ENCODE measurements at places on chromosomes 5 and 9.

GRCh38 chr9:7533376-7534090, 266.0 kb downstream of the DMAC1 start:
- DNase-seq, result no peak

DNA sequence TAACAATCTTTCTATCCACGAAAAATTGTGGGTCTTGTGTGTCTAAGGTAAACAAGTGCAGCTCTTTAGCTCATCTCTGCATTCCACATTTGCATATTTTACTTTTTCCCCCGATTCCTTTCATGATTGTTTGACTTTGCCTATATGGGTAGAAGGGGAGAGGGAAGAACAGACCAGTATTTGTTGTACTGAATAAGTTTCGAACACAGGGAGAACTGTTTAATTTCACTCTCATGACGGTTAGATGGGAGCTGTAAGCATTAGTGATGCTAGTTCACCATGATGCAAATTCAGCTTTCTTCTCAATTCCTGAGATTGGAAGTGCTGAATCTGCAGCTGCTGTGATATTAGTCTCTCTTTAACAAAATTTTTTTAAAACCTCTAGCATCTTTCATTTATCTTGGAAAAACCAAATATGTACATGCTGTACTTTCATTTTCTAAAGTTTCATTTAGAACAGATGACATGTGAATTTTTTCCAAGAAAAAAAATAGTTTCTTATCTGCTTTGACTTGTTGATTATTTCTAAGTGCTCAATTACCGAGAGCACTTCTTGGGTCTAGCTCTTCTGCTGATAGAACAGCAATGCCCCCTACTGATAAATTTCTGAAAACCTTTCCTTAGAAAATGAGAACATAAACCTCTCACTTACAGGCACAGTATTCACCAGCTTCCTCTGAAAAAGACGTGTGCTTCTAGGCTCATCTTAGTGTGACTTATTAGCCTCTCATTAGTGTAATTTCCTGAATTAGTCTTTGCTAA, 149.5 kb downstream of the BAAT start:
- no peak for DNase-seq

- no peak for DNase-seq
Measured at GRCh38 chr5:142798099-142798770, 28.1 kb downstream of the ARHGAP26 start.

DNA sequence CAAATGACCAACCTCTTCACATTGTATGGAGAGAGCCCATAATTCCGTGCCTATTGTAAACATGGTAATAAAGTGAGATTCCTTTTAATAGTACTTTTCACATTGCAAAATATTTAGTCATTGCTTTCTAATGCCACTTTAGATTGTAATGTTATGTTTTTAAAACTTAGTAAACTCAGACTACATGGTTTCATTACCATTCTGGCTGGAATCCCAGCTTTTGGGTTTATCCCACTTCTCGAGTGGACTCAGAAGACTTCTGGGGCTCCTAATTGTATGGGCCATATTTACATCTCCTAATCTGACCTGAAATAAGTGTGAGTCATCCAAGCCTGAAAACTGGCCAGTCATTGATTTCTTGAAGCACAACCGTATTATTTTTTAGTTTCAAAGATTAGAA, 217.6 kb downstream of the CAAP1 start:
- DNase-seq, result peak; percentile 21

GRCh38 chr9:97985058-97985861, 2.1 kb downstream of the ANP32B start:
- DNase-seq, result no peak

- no peak for DNase-seq
Measured at GRCh38 chr9:116088396-116088795, 65.2 kb upstream of the PAPPA start.

- no peak for DNase-seq
Measured at GRCh38 chr9:93620881-93621820, 44.8 kb downstream of the PHF2 start.

- no peak for DNase-seq
Measured at GRCh38 chr9:116789081-116789480, 102.0 kb downstream of the TRIM32 start.

DNA sequence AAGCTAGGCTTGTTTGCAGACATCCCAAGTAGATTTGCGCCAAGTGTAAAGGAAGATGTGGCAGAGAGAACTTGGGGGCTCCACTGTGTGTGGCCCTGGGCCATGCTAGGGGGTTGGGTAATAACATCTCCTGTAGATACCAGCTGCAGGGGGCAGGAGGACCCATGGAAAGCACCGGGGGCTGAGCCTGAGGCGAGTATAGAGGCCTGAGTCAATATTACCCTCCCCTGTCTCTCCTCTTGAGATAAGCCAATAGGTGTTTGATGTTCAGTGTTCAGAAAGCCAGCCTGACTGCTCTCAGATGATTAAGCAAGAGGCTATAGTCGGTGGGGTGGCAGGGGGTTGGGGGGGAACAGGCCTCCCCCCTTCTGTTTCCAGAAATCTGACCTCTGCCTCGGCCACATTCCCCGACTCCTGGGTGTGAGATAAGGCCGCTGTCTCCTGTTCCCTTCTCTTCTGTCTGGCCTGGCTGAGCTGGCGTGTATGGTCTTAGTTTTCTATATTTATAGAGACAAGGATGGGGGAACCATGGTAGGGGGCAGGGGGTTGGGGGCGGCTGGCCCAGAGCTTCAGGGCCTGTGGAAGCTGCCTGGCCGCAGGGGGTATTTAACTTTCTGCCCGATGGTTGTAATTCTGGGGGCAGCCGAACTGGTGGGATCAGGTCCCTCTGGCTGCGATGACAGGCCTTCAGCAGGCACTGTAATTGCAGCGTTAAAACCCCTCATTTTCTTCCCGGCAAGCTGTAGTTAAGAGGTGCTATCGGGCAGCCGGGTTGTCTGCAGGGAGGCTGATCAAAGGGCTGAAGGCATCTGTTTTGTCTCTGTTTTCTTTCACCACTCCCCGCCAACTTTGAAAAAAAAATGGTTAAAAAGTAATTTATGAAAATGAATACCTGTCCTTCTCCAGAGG, 292.0 kb downstream of the NSG2 start:
- no peak for DNase-seq

DNA sequence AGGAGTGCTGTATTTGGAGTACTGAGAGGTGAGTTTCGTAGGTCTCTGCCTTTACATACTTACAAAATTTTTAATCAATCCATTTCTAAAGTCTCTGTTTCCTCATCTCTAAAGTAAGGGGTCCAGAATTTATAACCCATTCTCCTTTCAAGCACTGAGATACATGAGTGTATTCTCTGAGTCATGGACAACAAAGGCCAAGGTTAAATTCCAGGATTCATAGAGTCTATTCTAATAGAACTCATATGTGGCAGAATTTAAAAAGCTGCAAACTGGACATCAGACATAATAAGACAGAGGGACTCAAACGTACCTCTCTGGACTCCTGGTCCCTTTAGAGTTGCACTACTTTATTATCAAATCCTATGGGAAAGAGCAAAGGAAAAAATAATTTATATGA, 112.5 kb upstream of the SLIT3 start:
- no peak for DNase-seq

DNA sequence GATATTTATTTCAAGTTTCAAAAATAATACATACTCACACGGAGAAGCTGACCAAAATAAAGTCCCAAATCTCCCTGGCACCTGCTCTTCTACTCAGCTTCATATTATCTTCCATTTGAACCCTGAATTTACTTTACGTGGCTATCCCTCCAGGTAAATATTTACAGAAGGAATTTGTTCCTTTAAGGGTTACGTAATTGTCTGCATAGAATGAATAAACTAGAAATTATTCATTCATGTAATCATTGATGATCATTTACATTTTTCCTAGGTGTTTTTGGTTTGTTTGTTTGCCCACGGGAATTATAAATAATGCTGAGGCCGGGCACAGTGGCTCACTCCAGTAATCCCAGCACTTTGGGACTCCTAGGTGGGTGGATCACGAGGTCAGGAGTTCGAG, 251.2 kb downstream of the PLK2 start:
- no peak for DNase-seq

- DNase-seq, result no peak
Measured at GRCh38 chr5:67193439-67193807, 3.2 kb downstream of the CD180 start.

- DNase-seq, result no peak
Measured at GRCh38 chr9:19255821-19256220, 25.3 kb downstream of the DENND4C start.

DNA sequence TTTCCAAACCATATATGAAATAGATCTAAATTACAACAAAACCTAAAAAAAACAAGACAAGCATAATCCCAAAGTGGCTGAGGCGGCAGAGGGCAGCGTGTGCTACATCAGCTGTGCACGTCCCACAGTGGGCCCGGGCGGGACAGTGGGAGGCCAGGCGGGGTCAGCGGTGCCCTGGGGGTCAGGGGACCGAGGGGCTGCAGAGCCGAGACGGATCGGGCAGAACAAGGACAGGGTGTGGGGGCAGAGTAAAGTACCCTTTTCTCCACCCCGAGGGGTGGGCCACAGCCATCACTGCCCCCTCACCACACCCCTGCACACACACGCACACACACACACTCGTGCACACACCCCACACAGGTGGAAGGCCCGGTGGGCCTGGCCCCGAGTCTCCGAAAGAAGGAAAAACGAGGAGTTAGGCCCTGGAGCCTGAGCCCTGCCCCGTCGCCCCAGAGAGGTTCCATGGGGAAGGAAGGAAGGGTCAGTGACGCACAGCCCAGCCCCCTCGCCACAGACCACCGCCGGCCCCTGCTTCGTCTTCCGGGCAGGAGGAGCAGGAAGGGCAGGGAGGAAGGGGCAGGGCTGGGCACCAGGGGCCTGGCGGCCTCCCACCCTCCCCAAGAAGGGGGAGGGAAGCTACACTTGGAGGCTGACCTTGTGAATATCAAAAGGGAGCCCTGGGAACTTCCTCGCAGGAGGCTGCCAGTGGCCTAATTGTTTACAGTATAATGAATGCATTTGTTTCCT, 49.6 kb upstream of the UBAC1 start:
- no peak for DNase-seq

GRCh38 chr5:77744116-77744515, 32.0 kb downstream of the TBCA start:
- no peak for DNase-seq

GRCh38 chr5:173764332-173765028, 123.7 kb upstream of the CPEB4 start:
- peak; percentile 95 for DNase-seq

GRCh38 chr9:136160381-136160841, 41.7 kb upstream of the TMEM250 start:
- no peak for DNase-seq

- DNase-seq, result no peak
Measured at GRCh38 chr9:127346584-127346983, 50.4 kb upstream of the SLC2A8 start.

GRCh38 chr9:8208465-8208864, 408.9 kb upstream of the DMAC1 start:
- DNase-seq, result no peak

GRCh38 chr5:150575745-150576448, 64.6 kb upstream of the SYNPO start:
- DNase-seq, result no peak

GRCh38 chr5:138694146-138694545, 59.1 kb upstream of the CTNNA1 start:
- DNase-seq, result no peak

- no peak for DNase-seq
Measured at GRCh38 chr5:121090822-121091221, 626.7 kb downstream of the PRR16 start.

DNA sequence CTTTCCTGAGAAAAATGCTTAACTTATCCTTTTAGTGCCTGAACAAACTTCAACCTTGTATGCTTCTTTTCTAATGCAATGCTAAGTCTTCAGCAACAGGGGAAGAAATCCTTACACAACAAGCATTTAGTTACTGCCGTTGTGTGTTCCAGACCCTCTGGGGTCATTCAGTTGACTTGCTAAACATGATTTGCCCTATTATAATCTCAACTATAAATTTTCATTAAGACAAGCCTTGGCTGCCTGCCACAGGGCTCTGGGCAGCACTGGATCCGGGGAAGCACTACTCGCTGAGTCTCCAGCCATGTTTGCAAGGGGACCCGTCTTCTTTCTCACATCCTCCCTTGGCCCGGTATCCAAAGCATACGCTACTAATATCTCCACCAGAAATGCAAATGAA, 58.1 kb downstream of the PTCH1 start:
- no peak for DNase-seq

- DNase-seq, result no peak
Measured at GRCh38 chr9:33341182-33341581, 50.9 kb downstream of the NFX1 start.

DNA sequence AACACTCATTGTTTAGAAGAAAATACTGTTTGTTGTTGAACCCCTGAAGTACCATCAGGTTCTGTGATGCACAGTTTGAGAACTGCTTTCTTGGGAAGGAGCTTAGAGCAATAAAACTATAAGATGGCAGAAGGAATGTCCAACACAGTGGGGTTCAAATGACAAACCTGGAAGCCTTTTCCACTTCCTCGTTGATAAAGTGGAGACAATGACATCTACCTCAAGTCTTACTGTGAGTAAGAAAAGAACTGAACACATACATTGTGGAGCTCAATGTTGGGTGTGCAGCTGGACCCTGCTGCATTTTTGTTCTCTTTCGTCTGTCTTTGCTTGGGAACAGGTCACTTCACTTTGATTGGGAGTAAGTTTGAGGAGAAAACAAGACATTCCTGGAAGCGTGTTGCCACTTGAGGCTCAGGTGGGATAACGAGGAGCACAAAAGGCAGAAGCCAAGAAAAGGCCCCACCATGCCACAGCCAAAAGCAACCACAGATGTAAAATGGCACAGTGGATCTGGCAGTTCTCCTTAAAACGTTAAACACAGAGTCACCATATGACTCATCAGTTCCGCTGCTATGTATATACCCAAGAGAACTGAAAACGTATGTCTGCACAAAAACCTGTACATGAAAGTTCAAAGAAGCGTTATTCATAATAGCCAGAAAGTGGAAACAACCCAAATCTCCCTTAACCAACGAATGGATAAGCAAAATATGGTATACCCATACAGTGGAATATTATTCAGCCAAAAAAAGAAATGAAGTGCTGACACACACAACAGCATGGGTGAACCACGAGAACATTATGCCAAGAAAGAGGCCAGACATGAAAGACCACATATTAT, 42.9 kb upstream of the SUB1 start:
- peak; percentile 48 for DNase-seq

All from HFFc6 (cell line).